ENCODE measurements at places on chromosomes 7 and 10. TPM values are rescaled to one million over a fixed set of nuclear protein-coding genes. Genes with fewer than 3 reads are reported as not detected.
A peak's percentile ranks its signal among the peaks of the same experiment; 100 is the strongest.

AKR1C3 gene
- total RNA-seq: 0.29 TPM

DNA sequence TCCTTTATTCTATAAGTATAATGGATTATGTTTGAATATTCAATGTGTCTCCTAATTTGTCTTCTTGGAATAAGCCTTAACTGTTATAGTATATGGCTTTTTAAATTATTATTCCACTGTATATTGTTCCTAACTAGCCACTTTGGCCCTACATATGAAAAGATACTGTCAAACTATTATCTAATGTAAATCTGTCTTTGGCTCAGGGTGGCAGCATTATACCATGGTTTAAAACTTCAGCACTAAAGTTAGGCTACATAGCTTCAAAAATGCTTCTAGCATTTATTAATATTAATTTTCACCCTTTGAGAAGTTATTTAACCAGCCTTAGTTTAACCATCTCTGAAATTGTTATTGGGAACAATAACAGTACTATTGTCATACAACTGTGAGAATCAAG lies 543.1 kb upstream of the MBL2 start:
- DNase-seq: no peak

DNA sequence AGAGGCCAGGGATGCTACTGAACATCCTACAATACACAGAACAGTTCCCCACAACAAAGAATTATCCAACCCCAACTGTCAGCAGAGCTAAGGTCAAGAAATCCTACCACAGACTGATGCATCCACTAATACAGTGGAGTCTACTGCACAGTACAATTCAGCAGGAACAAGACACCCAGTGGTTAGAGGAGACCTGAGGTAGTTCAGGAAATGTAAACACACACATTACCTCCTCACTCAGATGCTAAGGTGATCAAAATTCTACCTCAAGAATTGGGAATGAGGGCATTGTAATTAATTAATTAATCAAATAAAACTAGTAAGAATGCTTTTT lies 91.4 kb downstream of the ZFAND4 start:
- no peak for DNase-seq

CALCR gene
- total RNA-seq: not detected

DNA sequence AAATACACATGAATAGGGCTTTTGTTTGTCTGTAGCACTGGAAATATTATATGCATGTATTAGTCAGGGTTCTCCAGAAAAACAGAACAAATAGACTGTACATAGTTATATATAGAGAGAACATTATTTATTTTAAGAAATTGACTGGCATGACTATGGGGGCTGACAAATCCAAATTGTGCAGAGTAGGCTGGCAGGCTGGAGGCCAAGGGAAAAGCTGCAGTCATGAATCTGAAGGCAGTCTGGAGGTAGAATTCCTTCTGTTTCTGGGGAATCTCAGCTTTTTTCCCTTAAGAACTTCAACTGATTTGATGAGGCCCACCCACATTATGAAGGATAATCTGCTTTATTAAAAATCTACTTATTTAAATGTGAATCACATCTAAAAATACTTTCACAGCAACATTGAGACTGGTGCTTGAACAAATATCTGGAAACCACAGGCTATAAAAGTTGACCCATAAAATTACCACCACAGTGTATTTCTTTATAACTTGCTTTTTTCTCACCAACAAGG lies 344.2 kb upstream of the KIAA1217 start:
- DNase-seq: no peak

DNA sequence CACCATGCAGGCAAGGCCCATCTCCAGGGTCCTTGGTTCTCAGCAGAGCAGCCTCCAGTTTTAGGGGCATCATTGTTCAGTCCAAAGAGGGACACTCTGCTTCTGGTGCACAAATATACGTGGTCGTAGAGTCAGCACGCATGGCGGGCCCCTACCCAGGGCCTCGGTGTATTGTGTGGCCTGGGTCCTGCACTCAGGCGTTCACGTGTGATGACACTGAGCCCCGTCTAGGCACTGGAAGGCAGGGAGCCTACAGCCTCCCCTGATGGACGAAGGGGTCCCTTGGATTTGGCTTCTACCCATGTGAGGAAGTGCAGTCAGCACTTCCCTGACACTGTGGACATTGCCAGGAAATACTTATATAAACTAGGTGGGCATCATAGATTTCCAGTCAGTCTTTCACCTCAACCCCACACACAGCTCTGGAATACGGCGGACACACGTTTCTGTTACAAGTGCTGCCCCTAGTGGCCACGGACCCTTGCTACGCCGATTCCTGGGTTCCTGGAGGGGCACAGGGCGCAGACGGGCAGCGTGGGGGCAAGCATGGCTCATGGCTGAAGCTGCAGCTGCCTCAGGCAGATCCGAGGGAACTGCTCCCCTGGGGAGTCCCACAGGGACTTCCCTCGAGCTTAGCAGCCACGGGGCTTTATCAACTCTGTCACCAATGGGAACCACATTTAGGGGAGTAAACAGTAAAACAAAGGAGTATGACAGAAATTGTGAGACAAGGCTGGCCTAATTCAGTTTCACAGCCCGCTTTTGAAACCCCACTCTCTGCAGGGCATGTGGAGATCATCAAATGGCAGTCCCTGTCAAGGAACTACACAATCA lies 25.4 kb downstream of the AIFM2 start:
- peak; percentile 42 for DNase-seq

COBL gene
- total RNA-seq: not detected

CTAGE8 gene
- total RNA-seq: 0.85 TPM

PSD gene
- total RNA-seq: 9.3 TPM

GRCh38 chr10:34405611-34406462 lies 409.3 kb downstream of the PARD3 start:
- no peak for DNase-seq

DNA sequence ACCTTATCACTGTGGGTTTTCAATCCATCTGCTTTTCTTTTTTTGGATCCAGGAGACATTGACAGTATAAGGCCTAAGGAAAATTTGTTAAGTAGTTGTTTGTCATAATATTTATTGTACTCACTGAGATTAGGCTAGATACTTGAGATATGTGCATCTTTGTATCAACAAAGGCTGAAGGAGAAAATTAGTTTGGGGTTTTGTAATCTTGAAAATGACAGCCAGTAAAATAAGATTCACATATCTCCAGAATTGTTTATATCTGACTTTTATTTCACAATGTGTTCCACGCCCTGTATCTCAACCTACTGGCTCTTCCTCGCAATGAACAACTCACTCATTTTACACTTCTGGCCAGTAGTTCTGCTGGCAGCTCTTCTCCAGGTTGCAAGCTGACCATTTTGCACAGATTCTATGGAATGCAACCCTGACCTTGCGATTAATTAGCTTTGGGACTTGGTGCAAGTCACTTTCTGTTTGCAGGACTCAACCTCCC lies 132.7 kb downstream of the GATA3 start:
- DNase-seq: no peak

PPP3CB gene
- total RNA-seq: 35.8 TPM

DNA sequence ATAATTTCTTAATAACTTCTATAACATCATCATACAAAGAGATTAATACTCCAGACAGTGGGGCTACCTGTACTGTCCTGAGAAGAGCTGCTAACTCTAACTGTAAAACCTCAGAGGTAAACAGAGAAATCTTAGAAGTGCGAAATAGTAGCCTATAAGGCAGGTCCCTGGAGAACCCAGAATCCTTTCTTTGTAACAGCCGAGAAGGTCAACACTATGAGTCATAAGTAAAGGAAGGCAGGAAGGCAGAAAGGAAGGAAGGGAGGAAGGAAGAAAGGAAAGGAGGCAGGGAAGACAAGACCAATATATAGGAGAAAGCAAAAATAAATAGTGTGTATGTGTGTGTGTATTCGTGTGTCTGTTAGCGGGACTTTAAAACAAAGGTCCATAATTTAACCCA lies 540.6 kb downstream of the ZWINT start:
- no peak for DNase-seq

GRCh38 chr7:127882313-127882920 lies 148.8 kb downstream of the LRRC4 start:
- no peak for DNase-seq

DNA sequence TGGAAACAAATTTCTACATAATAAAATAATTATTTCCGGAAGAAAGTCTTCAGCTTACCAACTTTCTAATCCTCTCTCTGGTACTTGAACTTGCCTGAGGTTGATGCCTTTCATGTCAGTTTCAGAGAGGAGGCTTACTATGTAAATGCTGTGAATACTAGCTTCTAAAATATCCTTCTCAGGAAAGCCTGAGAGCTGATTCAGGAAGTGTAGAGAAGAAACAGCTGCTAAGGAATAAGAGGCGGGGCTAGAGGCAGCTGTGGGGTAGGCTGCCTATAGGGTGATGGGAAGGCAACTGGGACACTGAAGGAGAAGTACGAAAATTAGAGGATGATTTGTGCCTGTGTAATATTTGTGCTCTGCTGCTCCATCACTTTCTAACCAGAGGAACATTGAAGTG lies 69.3 kb downstream of the AVL9 start:
- DNase-seq: no peak

TMEM184A gene
- total RNA-seq: not detected

DNA sequence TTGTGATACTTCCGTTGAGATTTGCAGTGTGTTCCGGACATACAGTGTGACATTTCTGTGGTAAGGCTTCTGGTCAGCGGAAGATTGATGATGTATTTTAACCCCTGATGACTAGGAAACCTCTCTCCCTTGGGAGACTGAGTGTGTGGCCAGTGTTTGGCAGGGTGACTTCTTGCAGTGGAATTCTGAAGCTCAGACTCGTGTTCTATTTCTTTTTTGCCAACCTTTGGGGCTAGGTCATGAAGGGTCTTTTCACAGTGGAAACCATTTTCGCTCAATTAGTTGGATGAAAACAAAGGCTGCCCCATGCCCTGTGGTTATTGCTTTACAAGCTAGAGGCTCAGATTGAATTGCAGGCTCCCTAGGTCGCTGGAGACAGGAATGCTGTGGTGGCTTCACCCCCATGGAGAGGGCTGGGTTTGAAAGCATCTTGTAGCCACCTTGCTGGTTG lies 288.9 kb downstream of the BBS9 start:
- no peak for DNase-seq

DNA sequence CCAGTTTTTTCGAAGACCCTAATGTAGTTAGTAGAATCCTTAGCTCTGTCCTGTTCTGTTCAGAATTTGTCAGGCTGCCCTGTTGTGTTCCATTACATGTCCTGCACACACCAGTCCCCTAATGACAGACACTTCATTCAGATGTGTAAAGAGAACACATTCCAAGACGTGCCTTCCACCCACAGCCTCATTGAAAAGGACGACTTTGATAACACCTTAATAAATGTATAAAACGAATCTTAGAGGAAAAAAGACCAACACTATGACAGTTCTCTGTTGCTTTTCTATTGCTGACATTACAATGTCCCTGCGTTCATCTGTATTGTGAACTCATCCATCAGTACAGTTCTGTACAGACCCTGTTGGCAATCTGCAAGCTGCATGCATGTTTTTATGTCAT lies 3.5 kb downstream of the LRRTM3 start:
- DNase-seq: no peak

DNA sequence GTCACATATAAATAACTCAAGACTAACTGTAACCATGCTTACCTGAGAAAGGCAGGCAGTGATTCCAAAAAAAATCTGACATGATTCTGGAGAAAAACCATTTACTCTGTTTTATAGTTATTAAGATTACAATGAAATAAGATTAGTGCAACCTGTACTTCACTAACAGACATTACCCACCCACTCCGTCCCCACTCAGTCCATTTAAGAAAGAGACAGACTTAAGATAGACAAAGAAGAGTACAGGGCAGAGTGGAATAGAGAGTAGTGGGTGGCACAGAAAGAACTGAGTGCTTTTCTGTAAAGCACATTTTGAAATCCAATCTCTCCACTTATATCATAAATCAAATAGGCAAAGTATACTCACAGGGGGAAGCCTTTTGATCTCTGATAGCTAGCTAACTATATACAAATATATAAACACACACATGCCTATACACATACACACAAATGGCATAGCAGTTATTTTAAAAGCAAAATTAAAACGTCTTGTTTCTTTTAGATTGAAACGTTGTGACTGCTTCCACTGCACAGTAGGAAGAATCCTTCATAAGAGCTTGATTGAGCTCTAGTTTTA lies 11.9 kb downstream of the PAXIP1 start:
- DNase-seq: no peak

Measured in activated CD8-positive, alpha-beta T cell treated with anti-CD3 and anti-CD28 coated beads for 36 hours (primary cell).